ENCODE measurements at places on chromosomes 12 and 14. TPM values are rescaled to one million over a fixed set of nuclear protein-coding genes. Genes with fewer than 3 reads are reported as not detected.

DNA sequence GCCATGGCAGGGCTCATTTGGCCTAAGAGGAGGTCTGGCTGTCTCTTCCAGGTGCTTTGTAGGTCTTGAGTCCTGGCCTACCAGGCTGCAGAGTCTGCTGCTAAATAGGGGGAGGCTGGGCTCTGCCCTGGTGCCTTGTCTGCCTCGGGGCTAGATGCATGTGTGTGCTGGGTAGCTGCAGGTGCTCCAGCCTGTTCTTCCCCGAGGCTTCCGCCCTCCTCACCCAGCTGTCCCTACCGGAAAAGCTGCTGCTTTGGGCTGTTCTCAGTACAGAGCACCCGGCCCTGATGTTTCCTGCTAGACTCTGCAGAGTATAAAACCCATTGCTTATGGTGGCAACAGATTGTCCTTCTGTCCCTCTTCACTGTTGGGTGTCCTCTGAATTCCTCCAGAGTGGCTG lies 37.7 kb downstream of the RAB35 start:
- H3K36me3 ChIP-seq = no peaks in the 10 kb centered on the region
- DNase-seq = no peak
- H3K4me3 ChIP-seq = no peak overlapping the region
- peaks cover 5% of the 10 kb centered on the region for H3K4me1 ChIP-seq
- peaks cover 17% of the 10 kb centered on the region for H3K27me3 ChIP-seq

DNA sequence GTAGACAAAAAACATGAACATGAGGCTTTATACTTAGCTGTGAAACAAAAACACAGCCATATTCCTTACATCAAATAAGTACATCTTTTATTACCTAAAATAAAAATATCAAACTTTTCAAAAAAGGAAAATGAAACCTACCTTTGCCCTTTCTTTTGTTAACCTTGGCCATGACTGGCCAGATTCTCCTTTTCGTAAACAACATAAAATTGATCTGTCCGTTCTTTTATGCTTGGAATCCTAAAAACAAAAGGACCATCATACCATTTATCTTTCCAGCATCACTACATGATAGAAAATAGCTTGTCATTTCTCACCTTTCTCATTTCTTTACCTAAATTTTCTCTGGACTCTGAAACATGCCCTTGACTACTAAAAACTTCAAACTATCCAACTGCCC lies 16.5 kb downstream of the PTGES3 start:
- no peak overlapping the region for H3K4me3 ChIP-seq
- H3K36me3 ChIP-seq = peaks cover 62% of the 10 kb centered on the region
- peaks cover 74% of the 10 kb centered on the region for H3K4me1 ChIP-seq

- peak overlapping the region; percentile 78 for H3K4me3 ChIP-seq
- no peak overlapping the region for H3K27ac ChIP-seq
- H3K27me3 ChIP-seq = no peaks in the 10 kb centered on the region
- peaks cover 10% of the 10 kb centered on the region for H3K36me3 ChIP-seq
- H3K4me1 ChIP-seq = peaks cover 9% of the 10 kb centered on the region
These were observed 622 bp upstream of the WASHC3 start for GRCh38 chr12:102062419-102062806.

DNA sequence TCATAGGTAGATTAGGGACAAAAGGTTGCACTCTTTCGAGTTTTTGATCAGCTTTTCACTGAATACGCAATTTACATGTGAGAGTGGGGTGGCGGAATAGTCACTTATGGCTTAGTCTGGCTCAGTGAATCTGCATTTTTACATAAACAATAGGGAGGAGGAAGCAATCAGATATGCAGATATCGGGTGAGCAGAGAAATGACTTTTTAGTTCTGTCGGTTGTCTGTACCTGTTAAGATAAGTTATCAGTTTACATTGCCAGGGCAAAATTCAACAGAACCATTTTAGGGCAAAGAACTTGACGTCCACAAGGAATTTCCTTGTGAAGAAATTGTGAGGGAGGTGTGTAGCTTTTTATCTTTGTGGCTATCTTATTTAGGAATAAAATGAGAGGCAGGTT lies 15.4 kb upstream of the EGLN3 start:
- H3K27ac ChIP-seq = no peak overlapping the region
- no peaks in the 10 kb centered on the region for H3K36me3 ChIP-seq
- no peak for DNase-seq
- no peaks in the 10 kb centered on the region for H3K4me1 ChIP-seq
- no peak overlapping the region for H3K4me3 ChIP-seq

DNA sequence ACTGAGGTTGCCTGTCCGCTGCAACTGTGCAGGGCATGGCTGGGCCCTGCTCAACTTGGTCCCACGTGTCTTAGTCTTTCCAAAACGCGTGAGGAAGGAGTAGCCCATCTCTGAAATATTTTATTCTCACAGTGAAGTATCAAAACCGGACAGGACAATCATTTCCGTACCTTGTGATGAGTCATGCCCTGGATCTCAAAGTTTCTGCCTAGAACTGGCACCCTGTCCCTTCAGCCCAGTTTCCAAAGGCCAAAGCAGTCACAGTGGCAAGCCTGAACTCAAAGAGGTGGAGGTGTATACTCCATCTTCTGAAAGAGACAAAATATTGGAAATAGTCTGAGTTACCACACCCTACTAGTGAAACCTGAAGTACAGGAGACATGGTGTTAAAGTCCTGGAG lies 28.5 kb upstream of the SRGAP1 start:
- H3K27me3 ChIP-seq = peaks cover 13% of the 10 kb centered on the region
- H3K27ac ChIP-seq = no peak overlapping the region
- DNase-seq = no peak
- no peak overlapping the region for H3K4me3 ChIP-seq
- H3K36me3 ChIP-seq = no peaks in the 10 kb centered on the region

DNA sequence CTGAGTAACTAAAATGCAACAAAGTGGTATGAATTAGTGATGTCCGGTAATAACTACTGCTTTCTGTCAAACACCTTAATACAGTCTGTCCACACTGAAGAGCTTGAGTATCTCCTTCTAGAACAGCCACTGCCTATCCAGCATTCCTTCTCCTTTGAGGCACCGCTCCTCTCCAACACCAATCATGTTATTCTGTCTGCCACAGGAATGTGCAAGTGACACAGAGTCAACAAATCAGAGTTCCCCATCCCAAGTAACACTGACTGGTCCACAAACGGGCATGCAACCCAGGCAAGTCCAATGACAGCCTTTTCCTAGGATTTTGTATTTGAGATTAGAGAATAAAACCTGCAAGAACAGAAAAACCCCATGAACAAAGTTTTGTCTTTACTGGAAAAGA lies 3.8 kb downstream of the GXYLT1 start:
- no peak for DNase-seq
- H3K36me3 ChIP-seq = no peaks in the 10 kb centered on the region
- no peaks in the 10 kb centered on the region for H3K27me3 ChIP-seq
- no peak overlapping the region for H3K27ac ChIP-seq
- no peak overlapping the region for H3K4me3 ChIP-seq
- peaks cover 39% of the 10 kb centered on the region for H3K4me1 ChIP-seq

DNA sequence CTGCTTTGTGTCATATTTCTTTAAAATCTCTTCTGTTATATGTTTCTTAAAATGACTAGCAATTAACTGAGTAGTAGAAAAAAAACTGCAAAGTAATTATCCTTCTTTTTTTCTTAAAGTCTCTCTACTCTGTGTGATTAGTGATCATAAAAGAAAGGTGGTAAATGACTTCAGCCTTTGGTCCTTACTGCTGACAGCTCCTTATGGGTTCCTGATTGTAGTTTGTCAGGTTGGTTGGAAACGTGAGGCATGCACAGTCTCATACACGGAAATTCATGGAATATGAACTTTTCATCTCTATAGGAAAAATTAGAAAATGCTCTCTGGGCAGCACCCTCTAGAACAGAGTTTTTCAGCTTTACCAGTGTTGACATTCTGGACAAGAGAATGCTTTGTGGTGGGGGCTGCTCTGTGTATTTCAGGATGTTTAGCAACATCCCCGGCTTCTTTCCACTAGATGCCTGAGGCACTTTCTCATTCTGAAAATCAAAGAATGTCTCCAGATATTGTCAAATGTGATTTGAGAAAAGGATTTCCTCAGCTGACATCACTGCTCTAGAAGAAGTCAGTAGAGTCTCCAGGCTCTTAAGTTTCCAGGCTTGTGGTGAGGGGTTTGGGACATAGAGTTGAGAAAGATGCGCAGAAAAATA lies 121.0 kb downstream of the PIK3C2G start:
- H3K36me3 ChIP-seq = no peaks in the 10 kb centered on the region
- H3K4me3 ChIP-seq = no peak overlapping the region
- no peak for DNase-seq
- peaks cover 12% of the 10 kb centered on the region for H3K4me1 ChIP-seq
- no peaks in the 10 kb centered on the region for H3K27me3 ChIP-seq

DNA sequence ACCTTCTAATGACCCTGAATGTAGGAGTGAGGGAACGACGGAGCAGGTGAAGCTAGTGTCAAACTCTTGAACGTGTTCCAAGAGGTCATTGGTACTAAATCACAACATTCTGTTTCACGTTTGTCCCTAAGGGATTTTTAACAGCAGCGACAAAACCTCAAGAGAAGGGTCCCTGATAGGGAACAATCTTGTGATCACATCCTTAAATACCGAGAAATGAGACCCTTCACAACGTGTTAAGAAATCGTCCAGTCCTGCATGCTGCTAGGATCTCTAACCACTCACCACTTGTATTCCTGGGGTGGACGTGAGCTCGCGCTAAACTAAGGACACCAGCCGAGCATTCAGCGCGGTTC lies 134.1 kb upstream of the KRAS start:
- peak overlapping the region; percentile 82 for H3K4me3 ChIP-seq
- peaks cover 12% of the 10 kb centered on the region for H3K4me1 ChIP-seq
- no peaks in the 10 kb centered on the region for H3K27me3 ChIP-seq
- no peak for DNase-seq
- H3K27ac ChIP-seq = peak overlapping the region; percentile 100
- H3K36me3 ChIP-seq = no peaks in the 10 kb centered on the region

TUNAR gene
- not detected for total RNA-seq

ABCC9 gene
- 81.8 TPM for total RNA-seq

FGD4 gene
- total RNA-seq = 30.5 TPM

SIX1 gene
- total RNA-seq = not detected
